ENCODE measurements at places on chromosomes 6 and 20.

GRCh38 chr20:45523821-45524220 is 8.4 kb upstream of the SPINT3 start:
- no peak for DNase-seq

GRCh38 chr6:130159956-130160355 is 62.8 kb downstream of the SAMD3 start:
- DNase-seq = no peak

DNA sequence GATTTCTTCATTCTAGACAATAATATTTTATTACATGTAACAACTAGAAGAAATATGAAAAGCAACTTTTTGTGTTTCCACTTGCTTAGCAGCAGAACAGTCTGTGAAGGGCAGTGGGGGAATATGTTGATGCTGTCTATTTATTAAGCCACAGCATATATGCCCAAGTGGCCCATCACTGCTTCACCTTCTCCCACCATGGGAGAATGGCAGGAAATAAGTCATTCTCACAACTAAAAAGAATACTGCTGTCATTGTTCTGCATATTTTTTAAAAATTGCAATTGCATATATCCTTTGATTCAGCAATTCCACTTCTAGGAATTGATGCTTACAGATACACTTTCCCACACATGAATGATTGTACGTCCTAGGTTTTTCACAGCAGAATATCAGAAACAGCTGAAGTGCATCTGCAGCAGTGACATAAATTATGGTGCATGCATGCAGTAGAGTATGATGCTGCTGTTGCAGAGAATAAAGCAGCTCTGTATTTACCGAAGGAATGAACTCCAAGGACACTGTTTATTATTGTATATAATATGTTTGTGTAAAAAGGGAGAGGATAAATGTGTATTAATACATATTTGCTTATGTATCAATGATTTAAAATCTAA is 26.8 kb downstream of the KIF3B start:
- DNase-seq = no peak

DNA sequence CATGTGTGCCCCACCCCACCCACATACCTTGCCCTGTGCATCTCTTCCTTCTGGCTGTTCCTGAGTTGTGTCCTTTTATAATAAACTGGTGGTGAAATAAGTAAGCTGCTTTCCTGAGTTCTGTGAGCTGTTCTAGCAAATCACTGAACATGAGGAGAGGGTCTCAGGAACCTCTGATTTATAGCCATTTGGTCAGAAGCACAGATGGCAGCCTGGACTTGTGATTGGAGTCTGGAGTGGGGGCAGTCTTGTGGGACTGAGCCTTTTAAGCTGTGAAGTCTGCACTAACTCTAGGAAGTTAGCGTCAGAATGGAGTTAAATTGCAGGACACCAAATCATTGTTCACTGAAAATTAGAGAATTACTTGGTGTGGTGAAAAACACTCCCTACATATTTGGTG is 245.4 kb downstream of the LRFN2 start:
- DNase-seq = no peak

- no peak for DNase-seq
Observed at GRCh38 chr6:150588888-150589499, 10.7 kb upstream of the PLEKHG1 start.

GRCh38 chr20:45406260-45407066 is 1.6 kb upstream of the DBNDD2 start:
- no peak for DNase-seq

GRCh38 chr6:19731282-19731681 is 105.9 kb upstream of the ID4 start:
- no peak for DNase-seq

DNA sequence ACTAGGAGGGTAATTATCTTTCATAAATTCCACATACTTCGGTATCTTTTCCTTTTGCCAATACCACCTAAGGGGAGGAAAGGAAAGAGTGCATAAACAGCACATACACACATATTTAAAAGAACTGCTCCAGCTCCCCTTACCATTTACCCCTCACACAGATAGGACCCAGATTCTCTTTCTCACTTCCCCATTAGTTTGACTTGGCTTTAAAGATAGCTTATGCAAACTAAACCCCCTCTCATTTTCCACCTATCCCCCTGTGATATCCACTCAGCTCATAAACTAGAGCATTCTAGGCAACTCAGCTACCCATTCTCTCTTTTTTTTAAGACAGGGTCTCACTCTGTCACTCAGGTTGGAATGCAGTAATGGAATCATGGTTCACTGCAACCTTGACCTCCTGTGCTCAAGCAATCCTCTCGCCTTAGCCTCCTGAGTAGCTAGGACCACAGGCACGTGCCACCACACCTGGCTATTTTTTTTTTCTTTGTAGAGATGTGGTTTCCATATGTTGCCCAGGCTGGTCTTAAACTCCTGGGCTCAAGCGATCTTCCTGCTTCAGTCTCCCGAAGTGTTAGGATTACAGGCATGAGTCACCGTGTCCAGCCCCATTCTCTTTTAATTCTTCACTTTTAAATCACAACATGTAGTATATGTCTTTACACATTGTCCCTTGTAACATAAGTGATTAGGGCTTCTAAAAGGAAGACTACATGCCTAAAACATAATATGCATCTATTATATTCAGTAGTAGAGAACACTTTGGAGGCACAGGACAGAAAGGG is 4.0 kb downstream of the FUCA2 start:
- no peak for DNase-seq

DNA sequence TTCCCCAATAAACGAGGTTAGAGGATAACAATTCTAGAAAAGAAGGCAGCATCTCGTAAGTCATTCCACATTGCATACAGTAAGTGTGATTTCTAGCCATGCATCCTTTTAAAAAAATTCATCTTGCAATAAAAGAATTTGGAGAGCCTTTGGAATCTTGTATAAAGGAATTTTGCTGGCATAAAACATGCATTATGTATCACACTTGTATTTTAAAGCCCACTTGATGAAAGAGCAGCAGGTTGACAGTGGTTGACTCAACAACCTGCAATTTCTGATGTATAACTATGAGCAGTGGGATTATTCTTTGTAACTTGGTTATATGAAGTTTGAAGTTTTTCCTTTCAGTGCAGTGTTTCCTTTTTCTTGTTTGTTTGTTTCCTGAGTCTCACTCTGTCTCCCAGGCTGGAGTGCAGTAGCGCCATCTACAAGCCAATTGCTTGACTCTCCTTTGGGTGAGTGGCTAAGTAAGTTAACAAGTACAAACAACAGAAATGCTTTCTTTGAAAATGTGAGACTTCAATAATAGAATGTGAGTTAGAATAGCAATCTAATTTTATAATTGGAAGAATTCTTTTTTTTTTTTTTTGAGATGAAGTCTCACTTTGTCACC is 39.9 kb downstream of the JARID2 start:
- DNase-seq = no peak

- DNase-seq = no peak
Observed at GRCh38 chr20:719068-719467, 43.5 kb upstream of the SCRT2 start.

GRCh38 chr20:9363673-9364072 is 150.7 kb upstream of the LAMP5 start:
- no peak for DNase-seq

DNA sequence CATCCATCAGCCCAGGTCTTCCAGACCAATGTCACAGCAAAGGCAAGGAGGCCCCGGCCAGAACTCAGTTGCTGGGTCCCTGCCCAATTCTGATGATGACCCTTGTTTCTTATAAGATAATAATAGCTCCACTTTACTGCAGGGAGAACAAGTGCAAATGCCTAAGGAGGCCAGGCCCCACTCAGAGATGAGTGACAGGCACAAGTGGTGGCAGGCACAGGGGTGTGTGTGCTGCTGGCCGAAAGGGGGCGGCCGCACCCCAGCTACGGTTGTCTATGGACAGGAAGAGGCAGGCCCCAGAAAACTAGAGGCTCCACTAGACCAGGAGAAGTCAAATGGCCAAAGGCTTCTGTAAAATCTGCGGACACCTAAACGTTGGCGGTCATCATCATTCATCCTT is 28.6 kb downstream of the GNAS-AS1 start:
- no peak for DNase-seq

- no peak for DNase-seq
Observed at GRCh38 chr6:54403096-54403495, 94.9 kb downstream of the TINAG start.

DNA sequence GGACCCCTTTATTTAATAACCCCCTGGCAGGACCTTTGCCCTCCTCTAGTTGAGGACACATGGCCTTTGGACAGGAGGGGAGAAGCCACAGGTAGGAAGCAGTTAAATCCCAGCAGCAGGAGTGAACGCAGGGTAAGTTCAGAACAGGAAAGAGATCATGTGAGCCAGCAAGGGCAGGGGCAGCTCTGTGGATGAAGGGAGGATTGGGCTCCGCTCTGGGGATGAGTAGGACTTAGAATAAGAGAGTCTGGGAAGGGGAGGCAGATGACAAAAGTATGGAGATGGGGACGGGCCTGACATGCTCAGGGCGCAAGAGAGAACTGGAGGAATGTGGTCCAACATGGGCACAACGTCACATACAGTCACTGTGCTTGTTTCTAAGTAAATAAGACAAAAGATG is 89.0 kb downstream of the NDUFAF5 start:
- DNase-seq = no peak

- DNase-seq = no peak
Observed at GRCh38 chr20:58665606-58666005, 14.5 kb downstream of the STX16 start.

- DNase-seq = no peak
Observed at GRCh38 chr6:13573669-13574110, 711 bp upstream of the SIRT5 start.

GRCh38 chr20:36629719-36630681 is 16.0 kb downstream of the SLA2 start:
- no peak for DNase-seq

GRCh38 chr6:82022614-82023129 is 224.9 kb downstream of the IBTK start:
- DNase-seq = no peak

GRCh38 chr6:159008656-159009288 is 8.8 kb upstream of the RSPH3 start:
- DNase-seq = no peak

GRCh38 chr6:36913082-36913481 is 27.3 kb downstream of the C6orf89 start:
- no peak for DNase-seq

GRCh38 chr20:20334489-20334888 is 33.4 kb upstream of the INSM1 start:
- DNase-seq = no peak

- no peak for DNase-seq
Observed at GRCh38 chr6:137763886-137764285, 103.2 kb upstream of the TNFAIP3 start.

- no peak for DNase-seq
Observed at GRCh38 chr6:159679091-159680077, 13.7 kb downstream of the SOD2 start.

DNA sequence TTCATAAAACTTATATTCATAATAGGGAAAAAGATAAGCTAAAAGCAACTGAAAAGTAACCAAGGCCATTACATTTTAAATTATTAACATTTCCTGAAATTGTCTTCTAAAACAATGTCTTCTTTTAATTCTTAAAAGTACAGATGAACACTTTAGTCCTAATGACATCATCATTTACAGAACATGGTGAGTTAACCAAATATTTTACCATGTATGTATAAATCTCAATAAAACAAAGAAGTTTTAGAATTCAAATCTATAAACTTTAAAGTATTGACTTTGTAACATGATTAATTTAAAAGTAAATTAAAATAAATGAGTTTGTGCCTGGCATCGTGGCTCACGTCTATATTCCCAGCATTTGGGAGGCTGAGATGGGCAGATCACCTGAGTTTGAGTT is 125.9 kb upstream of the PRSS16 start:
- no peak for DNase-seq

DNA sequence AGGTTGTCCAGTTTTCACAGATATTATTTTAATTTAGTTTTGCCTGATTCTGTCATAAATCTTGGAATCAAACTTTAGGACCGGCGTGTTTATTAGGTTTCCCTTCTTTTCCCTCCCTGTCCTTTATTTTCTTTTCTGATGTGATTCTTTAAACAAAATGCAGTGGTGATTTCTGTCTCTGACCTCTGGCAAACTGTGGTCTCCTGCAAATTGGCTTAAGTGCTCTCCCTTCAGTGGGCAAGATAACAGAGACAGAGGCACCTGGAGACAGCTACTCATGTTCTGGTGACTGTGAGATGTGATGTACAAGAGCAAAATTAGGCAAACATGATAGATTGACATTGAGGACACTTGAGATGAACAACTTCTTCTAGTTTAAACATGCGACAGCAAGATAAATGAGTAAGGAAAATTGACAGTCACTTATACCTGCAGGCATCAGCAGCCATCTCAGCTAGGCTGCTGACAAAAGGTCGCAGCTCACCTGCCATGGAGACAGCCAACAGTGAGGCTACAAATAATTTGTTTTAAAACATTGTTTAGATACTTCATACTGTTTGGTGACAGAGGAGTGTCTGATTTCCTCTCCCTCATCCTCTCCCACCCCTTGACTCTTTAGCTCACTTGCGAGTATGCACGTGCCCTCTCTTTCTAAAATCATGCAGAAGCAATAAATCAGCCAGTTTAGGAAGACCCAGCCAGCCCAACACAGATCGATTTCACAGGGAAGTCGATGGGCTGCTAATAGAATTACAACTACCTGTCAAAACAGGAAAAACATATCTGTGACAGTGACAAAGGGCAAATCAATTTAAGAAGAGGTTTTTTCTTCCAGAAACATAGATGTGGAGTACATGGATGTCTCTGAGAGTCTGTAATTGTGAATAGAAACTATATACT is 63.4 kb upstream of the MAP3K7 start:
- DNase-seq = no peak

- DNase-seq = no peak
Observed at GRCh38 chr6:89350281-89350966, 2.1 kb downstream of the UBE2J1 start.

DNA sequence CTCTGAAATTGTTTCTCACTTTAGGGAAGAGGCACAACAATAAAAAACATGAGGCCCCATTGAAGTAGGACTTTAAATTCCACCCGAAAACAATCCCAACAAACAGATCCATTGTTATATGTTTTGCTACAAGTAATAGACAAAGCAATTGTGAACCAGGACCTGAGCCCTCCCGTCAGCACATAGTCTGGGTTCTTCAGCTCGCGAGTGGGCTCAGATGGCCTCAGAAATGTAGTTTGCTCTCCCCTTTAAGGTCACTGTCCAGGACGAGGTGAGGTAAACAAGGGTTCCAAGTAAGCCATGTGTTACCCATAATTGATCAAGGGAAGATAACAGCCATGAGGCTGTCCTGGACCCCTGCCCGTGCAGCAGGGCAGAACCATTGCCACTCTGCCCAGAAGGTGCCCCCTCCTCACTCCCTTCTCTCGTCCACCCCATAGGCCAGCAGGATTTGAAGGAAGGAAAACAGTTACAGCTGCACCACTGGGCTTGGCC is 160.1 kb upstream of the QKI start:
- DNase-seq = no peak

DNA sequence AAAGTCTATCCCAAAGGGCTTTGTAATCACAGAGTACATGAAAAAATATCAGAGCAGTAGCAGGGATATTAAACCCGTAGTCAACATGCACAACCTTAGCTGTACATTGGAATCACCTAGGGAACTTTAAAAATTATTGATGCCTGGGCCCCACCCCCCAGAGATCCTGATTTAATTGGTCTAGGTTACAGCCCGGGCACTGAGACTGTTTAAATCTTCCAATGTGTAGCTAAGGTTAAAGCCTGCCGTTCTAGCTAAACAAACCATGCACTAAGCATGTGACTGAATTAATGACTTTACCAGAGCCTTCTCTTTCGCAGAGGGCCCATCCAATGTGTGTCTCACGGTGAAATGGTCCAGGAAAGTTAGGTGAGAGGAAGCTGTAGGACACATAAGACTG is 14.1 kb upstream of the JAG1 start:
- DNase-seq = no peak

- no peak for DNase-seq
Observed at GRCh38 chr6:105900125-105900937, 185.8 kb upstream of the PRDM1 start.

Data from NCI-H1417 treated with DMSO at 0.1 percent for 48 hours (cell line).